Hindlimb muscle (tissue), 1 donor: ENCODE measurements at places on chromosomes 2 and 18. TPM values are rescaled to one million over a fixed set of nuclear protein-coding genes. Genes with fewer than 3 reads are reported as not detected.

Gene HRH4
- polyA plus RNA-seq: 0.06 TPM

DNA sequence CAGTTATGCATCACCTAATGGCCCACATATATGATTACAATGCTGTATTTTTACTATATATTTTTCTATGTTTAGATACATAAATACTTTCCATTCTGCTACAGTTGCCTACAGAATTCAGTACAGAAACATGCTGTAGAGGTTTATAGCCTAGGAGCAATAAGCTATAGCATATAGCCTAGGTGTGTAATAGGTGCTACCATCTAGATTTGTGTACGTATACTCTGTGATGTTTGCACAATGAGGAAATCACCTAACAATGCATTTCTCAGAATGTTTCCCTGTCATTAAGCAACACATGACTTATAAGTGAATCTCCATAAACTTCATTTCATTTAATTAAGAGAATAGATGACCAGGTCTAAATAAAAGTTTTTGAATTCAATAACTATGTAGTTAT lies 43.5 kb downstream of the SLC38A11 start:
- DNase-seq: no peak

- peak; percentile 53 for DNase-seq
These were observed 50.1 kb upstream of the LPIN2 start for GRCh38 chr18:3062798-3063680.

Gene SERPINB13
- polyA plus RNA-seq: 0.43 TPM

DNA sequence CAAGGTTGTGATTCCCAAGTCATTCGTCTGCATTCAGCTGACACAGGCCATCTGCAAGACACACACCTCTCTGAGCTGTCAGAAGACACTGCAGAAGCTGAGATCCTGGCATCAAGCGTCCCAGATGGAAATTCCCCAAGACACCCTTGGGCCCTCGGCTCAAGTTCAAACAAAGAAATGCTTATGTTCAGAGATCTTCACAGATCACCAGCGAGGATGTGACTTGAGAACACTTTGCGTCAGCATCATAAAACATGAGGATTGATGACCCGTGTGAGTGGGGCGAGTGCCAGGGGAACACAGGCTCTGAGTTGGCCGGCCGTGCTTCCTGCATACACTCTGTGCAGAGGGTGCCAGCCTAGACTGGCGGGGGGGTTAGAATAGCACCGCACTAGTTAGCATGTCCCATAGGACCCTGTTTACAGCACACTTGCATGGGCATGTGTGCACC lies 36.8 kb downstream of the KCNIP3 start:
- DNase-seq: no peak

GRCh38 chr18:30623401-30624065 lies 419.0 kb downstream of the DSC3 start:
- DNase-seq: no peak

- DNase-seq: no peak
These were observed 268.0 kb downstream of the CYP26B1 start for GRCh38 chr2:71879509-71880184.

- no peak for DNase-seq
These were observed 118.8 kb downstream of the MSH2 start for GRCh38 chr2:47521666-47522285.

DNA sequence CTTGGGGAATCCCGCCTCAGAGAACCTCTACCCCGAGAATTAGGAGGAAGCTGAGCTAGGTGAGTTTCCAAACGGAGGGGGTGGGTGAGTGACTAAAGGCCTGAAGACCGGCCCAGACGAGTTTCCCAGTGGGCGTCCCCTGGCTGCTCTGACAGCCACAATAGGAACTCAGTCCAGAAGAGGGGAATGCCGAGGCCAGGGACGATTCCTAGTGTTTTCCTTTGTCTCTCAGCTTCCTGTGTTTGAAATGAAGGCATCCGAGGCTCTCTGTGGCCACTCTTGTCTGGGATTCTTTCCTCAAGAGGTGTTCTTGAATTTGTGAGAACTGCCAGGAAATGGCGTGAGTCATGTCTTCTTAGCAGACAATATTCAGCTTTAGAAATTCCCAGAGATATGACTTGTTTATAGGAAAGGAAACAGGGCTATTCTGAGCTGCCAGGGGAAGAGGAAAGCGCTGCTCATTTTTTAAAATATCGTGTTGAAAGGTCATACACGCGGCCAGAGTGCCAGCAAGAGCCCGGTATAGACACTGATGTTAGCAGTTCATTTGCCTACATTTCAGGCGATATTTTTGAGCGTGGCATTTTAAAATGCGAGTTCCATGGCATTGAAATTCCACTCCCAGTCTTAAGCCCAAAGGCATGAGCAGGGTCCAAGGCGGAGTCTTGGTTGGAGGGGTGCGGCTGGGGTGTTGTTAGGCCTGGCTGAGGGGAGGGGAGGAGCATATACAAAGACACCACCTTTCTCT lies 169.1 kb upstream of the KLF7 start:
- DNase-seq: peak; percentile 84

GRCh38 chr2:215428060-215428910 lies 7.6 kb downstream of the FN1 start:
- no peak for DNase-seq

GRCh38 chr2:132593171-132593570 lies 76.8 kb downstream of the LYPD1 start:
- DNase-seq: no peak

GRCh38 chr2:200259577-200259957 lies 46.9 kb upstream of the SPATS2L start:
- no peak for DNase-seq

Gene PRKAG3
- 44.4 TPM for polyA plus RNA-seq

DNA sequence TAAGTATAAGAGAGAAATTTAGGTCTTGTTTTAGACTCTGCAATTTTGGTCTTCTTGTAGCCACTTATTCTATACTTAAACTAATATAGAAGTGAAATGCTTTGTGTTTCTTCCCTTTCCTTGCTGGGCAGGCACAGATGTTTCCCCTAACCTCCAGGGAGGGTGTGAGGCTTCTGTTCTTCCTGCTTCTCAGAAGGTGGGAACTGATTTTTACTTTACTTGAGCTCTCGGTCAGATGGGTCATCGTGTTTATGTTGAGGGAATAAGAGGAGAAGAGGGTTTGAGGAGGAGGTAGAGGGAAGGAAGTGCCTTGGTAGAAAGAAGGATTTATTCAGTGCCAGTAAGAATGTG lies 92.5 kb upstream of the CXCR4 start:
- DNase-seq: no peak

Gene GCG
- 2.5 TPM for polyA plus RNA-seq

DNA sequence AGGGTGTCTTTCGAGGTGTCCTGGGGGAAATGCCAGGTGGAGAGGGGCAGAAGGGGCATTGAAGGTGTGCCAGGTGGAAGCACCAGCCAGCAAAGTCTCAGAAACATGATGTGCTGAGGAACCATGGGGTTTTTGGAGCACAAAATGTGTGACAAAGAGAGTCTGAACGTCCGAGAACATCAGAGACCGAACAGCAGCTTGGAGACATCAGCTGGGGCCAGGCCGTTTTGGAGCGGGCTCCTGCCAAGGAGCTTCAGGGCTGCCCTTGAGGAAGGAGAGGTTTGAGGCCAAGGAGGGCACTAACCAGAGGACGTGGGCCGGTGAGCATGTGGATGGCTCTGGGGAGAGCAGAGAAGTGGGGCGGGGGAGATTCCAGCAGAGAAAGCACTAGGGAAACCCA lies 5.3 kb upstream of the MBP start:
- DNase-seq: no peak

- DNase-seq: no peak
These were observed 253.5 kb upstream of the TRIB2 start for GRCh38 chr2:12463189-12463588.

- no peak for DNase-seq
These were observed 114.8 kb upstream of the PKDCC start for GRCh38 chr2:41933046-41933420.

DNA sequence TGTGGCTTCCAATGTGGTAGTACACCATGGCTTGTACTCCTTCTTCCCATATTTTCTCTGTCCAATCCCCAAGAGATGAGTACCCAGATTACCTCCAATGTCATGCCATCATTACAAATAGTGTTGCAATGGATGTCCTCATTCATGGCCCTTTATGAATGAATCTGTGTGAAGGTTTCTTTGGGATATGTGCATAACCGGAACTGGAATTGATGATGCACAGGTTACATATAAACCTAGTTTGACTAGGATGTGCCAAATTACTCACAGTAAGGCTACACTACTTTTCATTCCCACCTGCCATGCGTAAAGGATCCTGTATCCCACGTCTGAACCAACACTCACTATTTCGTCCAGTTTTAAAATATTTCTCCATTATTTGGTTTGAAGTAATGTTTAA lies 173.9 kb upstream of the CXCR4 start:
- no peak for DNase-seq

- no peak for DNase-seq
These were observed 15.5 kb upstream of the CPS1 start for GRCh38 chr2:210540900-210541289.

Gene RAD51AP2
- polyA plus RNA-seq: 0.25 TPM

Gene AQP4
- polyA plus RNA-seq: 0.74 TPM

GRCh38 chr2:134218930-134219658 lies 34.8 kb upstream of the MGAT5 start:
- no peak for DNase-seq

GRCh38 chr18:59957957-59958356 lies 58.2 kb downstream of the PMAIP1 start:
- DNase-seq: peak; percentile 52

Gene ANKAR
- polyA plus RNA-seq: 5.6 TPM

GRCh38 chr2:134014196-134014960 lies 239.5 kb upstream of the MGAT5 start:
- DNase-seq: no peak

DNA sequence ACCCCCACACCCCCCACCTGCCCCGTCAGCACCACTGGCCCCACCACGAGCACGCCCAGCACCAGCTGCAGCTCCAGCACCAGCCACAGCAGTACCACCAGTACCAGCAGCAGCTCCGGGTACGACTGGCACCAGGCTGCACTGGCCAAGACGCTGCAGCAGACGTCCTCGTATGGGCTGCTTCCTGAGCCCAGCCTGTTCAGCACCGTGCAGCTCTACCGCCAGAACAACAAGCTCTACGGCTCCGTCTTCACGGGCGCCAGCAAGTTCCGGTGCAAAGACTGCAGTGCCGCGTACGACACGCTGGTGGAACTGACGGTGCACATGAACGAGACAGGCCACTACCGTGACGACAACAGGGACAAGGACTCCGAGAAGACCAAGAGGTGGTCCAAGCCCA lies 75.3 kb downstream of the TSHZ1 start:
- no peak for DNase-seq

DNA sequence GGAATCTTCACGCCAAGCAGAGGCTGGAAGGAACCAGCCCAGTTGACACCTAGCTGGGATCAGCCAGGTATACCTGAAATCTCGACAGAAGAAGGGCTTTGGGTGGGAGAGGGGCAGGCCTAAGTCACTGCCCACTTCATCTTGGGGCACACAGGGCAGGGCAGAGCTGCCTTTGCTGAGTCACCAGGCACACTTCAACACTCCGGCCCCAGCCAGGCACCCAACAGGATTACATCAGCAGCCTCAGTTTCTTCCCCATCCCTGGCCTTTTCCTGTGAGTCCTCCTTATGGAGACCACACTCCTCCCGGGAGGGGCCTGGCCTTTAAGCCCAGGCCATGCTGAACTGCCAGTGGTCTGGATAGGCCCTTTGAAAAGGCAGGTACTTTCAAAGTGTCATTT lies 201.7 kb upstream of the HS6ST1 start:
- no peak for DNase-seq

Gene CFAP221
- polyA plus RNA-seq: 0.15 TPM

GRCh38 chr18:11000071-11000470 lies 149.3 kb downstream of the PIEZO2 start:
- DNase-seq: peak; percentile 57

Gene TUBA3E
- polyA plus RNA-seq: not detected

- DNase-seq: no peak
These were observed 150.8 kb downstream of the ANKRD44 start for GRCh38 chr2:197159661-197160211.

- DNase-seq: peak; percentile 61
These were observed 230.9 kb upstream of the SLC14A2 start for GRCh38 chr18:45384137-45384961.

- no peak for DNase-seq
These were observed 439.2 kb downstream of the PARD3B start for GRCh38 chr2:204984518-204984917.

Gene ERFE
- polyA plus RNA-seq: 6.3 TPM

DNA sequence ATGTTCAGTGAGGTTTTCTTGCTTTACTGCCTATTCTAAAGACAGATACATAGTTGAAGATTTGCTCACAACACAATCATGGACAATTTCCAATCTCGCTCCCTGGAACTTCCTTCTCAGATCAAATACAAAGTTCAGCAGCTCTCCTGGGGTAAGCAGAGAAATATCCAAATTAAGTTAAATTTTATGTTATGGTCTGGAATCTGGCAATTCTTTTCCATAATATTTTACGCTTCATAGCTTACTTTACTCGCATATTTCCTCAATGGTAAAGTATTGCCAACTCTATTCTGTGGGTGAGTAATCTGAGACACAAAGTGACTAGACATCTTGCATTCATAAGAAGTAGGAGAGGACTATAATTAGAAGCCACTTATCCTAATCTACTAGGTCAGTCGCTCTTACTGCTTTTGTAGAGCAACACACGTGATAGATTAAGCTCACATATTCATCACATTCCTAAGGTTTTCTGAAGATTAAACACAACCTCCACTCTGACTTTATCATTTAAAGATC lies 529.4 kb downstream of the CCDC85A start:
- DNase-seq: peak; percentile 9

- DNase-seq: no peak
These were observed 204.2 kb downstream of the L3MBTL4 start for GRCh38 chr18:6210349-6211173.

Gene TBR1
- not detected for polyA plus RNA-seq

Gene EML6
- polyA plus RNA-seq: 52.3 TPM

GRCh38 chr2:219437141-219437540 lies 2.5 kb downstream of the SPEG start:
- no peak for DNase-seq

Gene KLF7
- polyA plus RNA-seq: 14.5 TPM

Gene MGAT4A
- polyA plus RNA-seq: 4.8 TPM

Gene CPO
- polyA plus RNA-seq: 0.37 TPM

DNA sequence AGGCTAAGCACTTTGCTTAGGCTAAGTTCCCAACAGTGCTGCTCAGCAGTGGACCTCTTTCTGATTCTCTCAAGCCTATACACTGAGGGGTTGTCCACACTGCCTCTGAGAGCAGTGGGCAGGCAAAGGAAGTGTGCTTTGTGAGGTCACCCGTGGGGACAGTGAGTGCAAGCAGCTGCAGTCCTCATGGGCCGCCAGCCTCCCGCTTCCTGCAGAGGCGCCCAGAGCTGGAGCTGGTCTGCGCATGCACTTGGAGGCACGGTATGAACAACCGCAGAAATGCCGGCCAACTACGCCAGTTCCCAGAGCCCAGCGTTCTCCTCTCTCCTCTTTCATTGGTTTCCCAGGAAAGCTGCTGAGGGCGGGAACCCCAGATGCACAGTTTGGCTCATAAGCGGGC lies 149.5 kb upstream of the DLX2 start:
- DNase-seq: no peak

Gene MYO1B
- 82.6 TPM for polyA plus RNA-seq

DNA sequence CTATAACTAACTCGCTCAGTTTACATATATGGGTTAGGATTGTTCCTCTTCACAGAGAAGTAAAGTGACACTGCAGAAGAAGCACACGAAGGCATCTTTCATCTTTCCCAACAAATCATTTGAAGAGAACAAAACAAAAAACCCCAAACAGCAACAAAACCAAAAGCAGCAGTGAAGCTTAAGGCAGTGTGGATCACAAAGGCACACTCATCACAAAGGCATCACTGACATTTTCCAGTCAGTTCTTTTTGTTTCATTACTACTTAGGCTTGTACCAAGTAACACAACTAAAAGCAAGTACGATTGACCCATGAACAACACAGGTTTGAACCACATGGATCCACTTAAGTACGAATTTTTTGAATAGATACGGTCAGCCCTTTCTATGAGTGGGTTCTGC lies 75.7 kb downstream of the RNF152 start:
- DNase-seq: no peak

GRCh38 chr2:66346231-66346664 lies 88.7 kb upstream of the MEIS1 start:
- no peak for DNase-seq
